Upper lobe of right lung (tissue), 1 donor: ENCODE measurements at places on chromosomes 1 and 21. TPM values are rescaled to one million over a fixed set of nuclear protein-coding genes. Genes with fewer than 3 reads are reported as not detected.

- peaks cover 10% of the 10 kb centered on the region for H3K4me1 ChIP-seq
- H3K4me3 ChIP-seq, result no peak overlapping the region
- H3K36me3 ChIP-seq, result no peaks in the 10 kb centered on the region
- H3K27me3 ChIP-seq, result no peaks in the 10 kb centered on the region
Measured at GRCh38 chr1:179810367-179810715, 67.2 kb downstream of the FAM163A start.

DNA sequence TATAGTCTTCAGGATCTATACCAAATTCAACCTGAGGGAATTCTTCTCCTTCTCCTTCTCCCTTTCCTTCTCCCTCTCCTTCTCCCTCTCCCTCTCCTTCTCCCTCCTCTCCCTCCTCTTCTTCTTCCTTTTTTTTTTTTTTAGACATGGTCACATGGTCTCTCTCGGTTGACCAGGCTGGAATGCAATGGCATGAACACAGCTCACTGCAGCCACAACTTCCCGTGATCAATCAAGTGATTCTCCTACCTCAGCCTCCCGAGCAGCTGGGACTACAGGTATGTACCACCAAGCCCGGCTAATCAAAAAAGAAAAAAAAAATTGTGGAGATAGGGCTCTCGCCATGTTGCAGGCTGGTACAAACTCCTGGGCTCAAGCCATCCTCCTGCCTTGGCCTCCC is 51.5 kb downstream of the DNAI4 start:
- H3K4me1 ChIP-seq, result no peaks in the 10 kb centered on the region
- no peaks in the 10 kb centered on the region for H3K36me3 ChIP-seq
- H3K27ac ChIP-seq, result no peak overlapping the region
- H3K27me3 ChIP-seq, result no peaks in the 10 kb centered on the region
- no peak for DNase-seq
- H3K4me3 ChIP-seq, result no peak overlapping the region

BSND gene
- total RNA-seq, result not detected

FAM177B gene
- total RNA-seq, result 0.20 TPM

DNA sequence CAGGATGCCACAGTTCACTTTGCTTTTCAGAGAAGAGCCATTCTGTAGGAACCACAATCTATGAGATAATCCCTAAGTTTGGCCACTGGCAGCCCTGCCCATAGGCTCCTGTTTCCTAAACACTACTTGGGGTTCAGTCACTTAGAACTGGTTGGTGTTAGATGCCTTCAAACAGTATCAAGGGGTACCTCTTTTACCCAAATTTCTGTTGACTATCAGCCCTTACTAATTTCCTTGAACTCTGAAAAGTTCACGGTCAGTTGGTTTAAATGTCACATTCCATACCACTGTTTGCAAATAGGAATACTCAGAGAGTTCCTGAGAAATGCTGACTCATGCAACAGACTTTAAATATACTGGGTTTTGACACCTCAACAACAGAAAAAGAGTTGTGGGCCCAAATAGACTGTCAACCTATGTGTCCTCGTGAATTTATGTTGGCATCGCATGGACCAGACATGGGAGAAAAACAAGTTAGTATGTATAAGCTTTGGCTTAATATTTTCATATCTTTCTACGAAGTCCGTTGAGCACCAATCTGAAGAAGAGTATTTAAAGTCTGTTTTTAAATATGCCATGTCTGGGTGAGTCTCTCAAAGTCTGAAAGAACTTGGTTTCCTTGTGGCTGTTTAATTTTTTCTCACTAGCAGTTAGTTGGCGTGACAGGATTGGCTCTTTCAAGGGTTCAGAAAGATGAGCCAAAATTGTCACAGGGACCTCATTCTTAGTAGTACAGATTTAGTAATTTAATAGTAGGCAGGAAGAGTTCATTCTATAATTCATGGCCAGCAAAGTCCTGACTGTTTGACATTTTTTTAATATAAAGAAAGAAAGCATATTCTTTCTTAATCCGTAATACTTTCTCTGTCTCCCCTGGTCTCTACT is 56.5 kb upstream of the ZNF326 start:
- H3K36me3 ChIP-seq, result peaks cover 18% of the 10 kb centered on the region
- H3K4me3 ChIP-seq, result no peak overlapping the region
- no peaks in the 10 kb centered on the region for H3K4me1 ChIP-seq
- no peaks in the 10 kb centered on the region for H3K27me3 ChIP-seq

- peaks cover 21% of the 10 kb centered on the region for H3K36me3 ChIP-seq
- H3K4me1 ChIP-seq, result peaks cover 32% of the 10 kb centered on the region
- H3K27me3 ChIP-seq, result no peaks in the 10 kb centered on the region
- DNase-seq, result peak; percentile 94
- peak overlapping the region; percentile 74 for H3K27ac ChIP-seq
- H3K4me3 ChIP-seq, result peak overlapping the region; percentile 48
Measured at GRCh38 chr1:201480231-201481003, 11.4 kb upstream of the PHLDA3 start.

AHDC1 gene
- total RNA-seq, result 34.2 TPM

VSIG8 gene
- total RNA-seq, result not detected

FALEC gene
- total RNA-seq, result 1.0 TPM

ADPRS gene
- 26.9 TPM for total RNA-seq

DNA sequence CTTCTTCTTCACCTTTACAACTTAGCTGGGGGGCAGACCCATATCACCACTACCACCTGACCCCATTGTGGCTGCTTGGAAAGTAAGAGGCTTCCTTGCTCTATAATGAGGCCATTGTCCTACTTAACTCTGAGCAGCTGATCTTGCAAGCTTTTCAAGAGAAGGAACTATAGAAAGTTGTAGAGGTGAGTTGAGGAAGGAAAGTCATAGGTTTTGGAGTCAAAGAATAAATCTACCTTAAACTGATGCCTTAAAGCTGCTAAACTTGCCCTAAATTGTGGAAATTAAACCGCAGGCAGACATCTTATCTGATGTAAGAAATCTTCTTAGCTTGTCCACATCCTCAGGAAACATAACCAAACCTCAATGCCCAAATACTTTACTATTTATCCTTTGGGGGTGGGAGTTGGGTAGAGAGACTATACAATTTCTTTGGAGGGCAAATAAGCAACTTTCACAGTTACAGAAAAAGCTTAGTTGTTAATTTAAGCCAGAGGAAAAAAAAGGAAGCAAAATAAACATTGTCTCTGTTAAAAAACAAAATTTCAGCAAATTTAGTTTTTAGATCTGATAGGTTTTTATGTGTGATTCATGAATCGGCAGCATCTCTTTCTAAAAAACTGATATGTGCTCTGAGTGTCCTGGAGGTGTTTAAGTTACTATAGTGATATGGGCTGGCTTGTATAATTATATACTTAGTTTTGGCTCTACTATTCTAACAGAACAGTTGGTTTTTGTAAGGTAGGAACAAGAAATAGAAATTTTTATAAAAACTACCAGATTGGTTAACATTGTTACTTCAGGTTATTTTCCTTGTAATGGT is 4.7 kb downstream of the IL23R start:
- H3K4me1 ChIP-seq, result no peaks in the 10 kb centered on the region
- H3K27ac ChIP-seq, result no peak overlapping the region
- no peaks in the 10 kb centered on the region for H3K27me3 ChIP-seq
- no peak for DNase-seq
